Vagina (tissue), 2 donors: ENCODE measurements at places on chromosomes 2 and 18.

DNA sequence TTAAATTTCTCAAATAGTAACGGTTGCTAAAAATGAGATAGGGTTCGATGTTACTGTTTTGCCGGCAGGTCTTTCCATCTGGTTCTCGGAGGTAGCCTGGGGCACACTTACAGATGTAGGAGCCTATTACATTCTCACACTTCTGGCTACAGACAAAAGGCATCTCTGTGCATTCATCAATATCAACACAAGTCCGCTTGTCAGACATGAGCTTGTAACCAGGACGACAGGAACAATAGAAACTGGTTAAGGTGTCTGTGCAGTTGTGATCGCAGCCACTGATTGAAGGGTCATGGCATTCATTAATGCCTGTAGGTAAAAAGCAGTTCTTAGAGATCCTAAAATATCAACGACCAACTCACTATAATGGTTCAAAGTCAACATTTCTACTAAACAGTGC, 116.3 kb downstream of the DHRS9 start:
- no peak for DNase-seq

GRCh38 chr2:157743051-157743450, 114.4 kb upstream of the ACVR1C start:
- no peak for DNase-seq

- DNase-seq: no peak
Observed at GRCh38 chr2:68645523-68645922, 2.1 kb downstream of the PROKR1 start.

GRCh38 chr2:161147856-161148255, 12.4 kb upstream of the TANK start:
- no peak for DNase-seq

GRCh38 chr2:232134939-232135338, 173.4 kb downstream of the DIS3L2 start:
- no peak for DNase-seq

DNA sequence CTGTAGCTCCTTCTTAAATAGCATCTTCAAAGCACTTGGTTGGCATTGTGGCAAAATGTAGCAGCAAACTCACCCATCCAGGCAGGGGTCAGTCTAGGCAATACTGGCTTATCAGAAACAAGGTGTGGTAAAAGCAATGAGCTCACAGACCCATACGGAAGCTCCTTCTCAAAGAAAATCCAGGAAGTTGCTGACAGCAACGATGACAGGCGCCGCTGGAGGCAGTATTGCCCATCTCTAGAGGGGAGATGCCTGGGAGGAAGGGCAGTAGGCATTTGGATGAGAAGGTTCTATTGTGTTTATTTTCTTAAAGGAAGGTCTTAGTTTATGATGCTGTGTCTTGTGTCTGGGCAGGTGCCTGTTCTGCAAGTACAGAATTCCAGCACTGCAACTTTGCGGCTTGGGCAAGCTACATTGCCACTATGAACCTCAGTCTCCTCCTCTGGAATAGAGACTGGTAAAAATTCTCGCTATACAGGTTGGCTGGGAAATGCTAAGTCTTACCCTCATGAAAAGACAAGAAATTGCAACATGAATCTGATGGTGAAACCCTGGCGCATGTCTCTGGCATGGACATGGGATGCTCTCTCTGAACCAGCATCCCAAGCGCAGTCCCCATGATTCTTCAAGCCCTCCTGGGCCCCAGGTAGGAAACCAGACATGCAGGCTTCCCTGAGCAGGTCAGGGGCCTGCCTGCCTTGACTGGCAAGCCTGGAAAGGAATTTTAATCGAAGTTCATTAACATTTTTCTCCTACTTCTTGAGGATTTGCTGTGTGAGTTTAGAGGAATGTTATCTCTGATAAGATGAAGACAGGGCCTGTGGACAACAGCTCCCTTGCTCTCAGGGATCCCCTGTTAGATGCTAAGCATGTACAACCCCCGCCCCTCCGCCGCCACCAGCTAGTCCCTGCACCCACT, 156.0 kb downstream of the TFCP2L1 start:
- DNase-seq: no peak

DNA sequence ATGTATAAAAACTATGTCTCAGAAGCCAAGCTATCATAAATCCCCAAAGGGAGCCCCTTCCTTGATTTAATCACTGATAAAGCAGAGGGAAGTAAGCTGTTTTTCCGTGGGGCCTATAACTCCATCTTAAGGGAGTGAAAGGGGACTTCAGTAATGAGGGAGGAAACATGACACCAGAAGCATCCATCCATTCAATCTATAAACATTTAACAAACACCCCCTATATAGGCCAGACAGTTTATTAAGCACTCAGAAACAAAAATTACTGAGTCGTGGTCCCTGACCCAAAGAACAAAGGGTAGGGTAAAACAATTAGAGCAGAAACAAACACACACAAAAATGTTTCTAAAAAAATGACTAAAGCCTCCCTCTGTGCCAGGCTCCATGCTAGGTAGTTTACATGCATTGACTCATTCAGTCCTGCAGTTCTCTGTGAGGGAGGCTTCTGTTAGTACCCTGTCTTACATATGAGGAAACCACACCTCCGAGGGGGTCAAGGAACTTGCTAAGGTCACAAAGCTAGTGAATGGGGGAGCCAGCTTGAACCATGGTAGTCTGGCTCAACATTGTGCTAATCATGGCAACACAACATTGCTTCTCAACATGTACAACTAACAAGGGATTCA, 472.1 kb downstream of the CDH2 start:
- no peak for DNase-seq

- no peak for DNase-seq
Observed at GRCh38 chr18:49739275-49739674, 74.1 kb downstream of the ACAA2 start.

- no peak for DNase-seq
Observed at GRCh38 chr2:230814616-230815015, 50.1 kb upstream of the ITM2C start.

DNA sequence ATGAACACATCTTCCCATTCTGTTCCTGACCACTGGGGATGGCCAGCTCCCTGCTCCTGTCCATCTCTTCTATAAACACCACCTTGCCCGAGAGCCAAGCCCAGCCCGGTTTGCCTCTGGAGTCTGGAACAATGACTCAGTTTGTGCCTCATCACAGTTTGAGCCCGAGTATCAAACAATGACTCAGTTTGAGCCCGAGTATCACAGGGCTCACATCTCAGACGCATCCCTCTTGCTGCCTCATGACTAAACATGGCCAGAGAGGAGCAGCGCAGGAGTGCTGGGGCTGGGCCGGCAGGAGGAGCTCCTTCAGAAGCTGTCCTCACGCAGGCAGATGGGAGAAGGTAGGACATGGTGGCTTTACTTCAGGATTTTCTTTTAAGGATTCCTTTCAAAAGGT, 68.7 kb downstream of the PXDN start:
- DNase-seq: peak; percentile 91

GRCh38 chr2:179253226-179253625, 11.4 kb downstream of the SESTD1 start:
- DNase-seq: no peak

DNA sequence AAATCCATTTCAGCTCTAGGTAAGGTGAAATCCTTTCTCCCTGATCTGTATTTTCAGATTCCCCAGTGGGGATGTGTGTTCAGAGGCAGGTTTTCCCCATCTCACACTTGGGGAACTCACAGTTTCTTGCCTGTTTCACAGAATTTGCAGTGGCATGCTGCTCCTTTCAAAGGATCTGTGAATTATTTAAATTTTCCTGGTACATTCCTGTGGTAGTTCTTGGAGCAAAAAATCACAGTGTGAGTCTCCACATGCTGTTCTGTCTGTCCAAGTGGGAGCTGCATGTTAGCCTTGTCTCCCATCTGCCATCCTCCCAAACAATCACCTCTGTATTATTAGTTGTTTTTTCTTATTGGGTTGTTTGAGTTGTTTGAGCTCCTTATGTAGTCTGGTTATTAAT, 372.9 kb downstream of the ARL6IP6 start:
- DNase-seq: no peak

DNA sequence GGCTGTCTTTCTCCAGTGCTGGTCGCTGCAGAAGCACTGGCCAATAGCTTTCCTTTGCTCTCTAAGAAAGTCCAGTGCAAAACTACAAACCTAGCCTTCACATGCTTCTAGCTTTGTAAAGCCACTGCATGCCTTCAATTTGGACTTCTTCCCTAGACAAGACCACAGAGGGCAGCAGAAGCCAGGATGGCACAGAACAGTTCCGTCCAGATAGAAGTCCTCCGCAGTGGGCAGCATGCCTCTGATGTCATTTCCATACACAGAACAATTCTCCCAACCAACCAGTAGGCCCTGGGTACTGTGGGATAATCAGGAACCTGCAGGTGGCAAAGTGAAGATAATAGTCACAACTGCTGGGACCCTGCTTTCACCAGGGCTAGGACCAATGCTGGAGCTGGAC, 3.3 kb downstream of the ST6GAL2 start:
- DNase-seq: no peak

DNA sequence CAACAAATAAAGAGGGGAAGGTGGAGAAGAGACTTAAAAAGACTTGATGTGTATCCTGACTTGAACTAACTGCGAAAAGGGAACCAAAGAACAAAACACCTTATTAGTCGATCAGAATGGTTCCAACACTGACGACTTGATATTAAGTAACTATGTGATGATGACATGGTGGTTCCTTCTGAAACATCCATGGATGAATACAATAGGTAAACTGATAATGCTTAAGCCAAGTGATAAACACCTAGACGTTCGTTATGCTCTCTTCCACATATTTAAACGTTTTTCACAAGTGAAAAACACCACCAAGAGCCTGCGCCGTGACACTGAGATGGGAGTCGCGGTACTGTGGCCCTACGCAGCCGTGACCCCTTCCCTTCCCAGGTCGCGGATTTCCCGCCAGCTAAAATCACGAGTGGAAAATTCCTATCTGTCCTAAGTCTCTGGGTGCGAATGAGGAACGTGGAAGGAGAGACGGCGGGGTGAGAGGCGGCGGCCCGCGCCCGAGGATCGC, 797 bp downstream of the TTC32 start:
- DNase-seq: no peak

DNA sequence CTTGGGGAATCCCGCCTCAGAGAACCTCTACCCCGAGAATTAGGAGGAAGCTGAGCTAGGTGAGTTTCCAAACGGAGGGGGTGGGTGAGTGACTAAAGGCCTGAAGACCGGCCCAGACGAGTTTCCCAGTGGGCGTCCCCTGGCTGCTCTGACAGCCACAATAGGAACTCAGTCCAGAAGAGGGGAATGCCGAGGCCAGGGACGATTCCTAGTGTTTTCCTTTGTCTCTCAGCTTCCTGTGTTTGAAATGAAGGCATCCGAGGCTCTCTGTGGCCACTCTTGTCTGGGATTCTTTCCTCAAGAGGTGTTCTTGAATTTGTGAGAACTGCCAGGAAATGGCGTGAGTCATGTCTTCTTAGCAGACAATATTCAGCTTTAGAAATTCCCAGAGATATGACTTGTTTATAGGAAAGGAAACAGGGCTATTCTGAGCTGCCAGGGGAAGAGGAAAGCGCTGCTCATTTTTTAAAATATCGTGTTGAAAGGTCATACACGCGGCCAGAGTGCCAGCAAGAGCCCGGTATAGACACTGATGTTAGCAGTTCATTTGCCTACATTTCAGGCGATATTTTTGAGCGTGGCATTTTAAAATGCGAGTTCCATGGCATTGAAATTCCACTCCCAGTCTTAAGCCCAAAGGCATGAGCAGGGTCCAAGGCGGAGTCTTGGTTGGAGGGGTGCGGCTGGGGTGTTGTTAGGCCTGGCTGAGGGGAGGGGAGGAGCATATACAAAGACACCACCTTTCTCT, 169.1 kb upstream of the KLF7 start:
- no peak for DNase-seq

- no peak for DNase-seq
Observed at GRCh38 chr2:96687711-96688640, 45.4 kb downstream of the FER1L5 start.

- no peak for DNase-seq
Observed at GRCh38 chr2:32746669-32747068, 118.8 kb downstream of the TTC27 start.

DNA sequence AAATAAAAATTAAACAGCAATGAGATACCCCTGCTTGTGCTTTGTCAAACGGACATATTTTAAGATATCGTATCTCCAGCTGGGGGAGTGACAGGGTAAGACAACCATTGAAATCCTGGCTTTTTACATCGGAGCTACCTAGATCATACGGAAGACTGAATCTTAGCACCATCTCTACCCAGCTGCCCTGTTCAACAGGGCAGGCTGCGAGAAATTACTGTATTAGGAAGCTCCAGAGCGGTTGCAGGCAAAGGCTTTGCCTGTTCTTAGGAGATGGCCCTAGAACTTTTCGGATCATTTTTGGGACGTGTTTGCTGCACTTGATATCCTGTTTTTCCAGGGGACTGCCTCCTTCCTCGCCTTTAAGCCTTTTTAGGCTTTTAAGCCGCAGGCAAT, 2.0 kb upstream of the PRKCE start:
- no peak for DNase-seq

- no peak for DNase-seq
Observed at GRCh38 chr18:57784034-57784800, 18.9 kb downstream of the ATP8B1 start.

DNA sequence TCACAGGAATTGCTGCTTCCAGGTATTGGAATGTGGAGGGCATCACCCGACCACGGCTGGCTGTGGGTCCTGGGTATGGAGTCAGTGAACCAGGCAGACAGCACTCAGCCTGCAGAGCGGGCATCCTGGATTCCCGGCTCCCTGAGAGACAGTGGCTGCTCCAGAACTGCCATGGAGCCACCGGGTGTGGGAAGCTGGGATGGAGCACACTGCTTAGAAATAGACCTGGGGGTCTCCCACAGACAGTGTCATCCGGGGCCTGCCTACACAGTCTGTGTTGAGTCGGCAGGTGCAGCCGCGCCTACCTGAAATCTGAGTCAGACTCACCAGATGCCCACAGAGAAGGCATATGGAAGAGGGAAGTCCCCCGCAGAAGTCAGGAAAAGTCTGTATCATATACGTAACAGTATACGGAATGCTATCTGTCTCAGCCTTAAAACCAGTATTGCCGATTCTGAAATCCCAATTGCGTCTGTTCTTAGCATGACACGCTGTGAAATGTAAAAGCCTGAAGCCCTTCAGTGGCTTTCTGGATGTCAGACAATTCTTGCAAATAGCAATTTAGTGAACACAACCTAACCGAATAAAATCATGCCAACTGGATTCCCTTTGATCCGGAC, 509.7 kb upstream of the MYT1L start:
- DNase-seq: peak; percentile 70

- DNase-seq: no peak
Observed at GRCh38 chr2:101751875-101752619, 54.5 kb downstream of the MAP4K4 start.

DNA sequence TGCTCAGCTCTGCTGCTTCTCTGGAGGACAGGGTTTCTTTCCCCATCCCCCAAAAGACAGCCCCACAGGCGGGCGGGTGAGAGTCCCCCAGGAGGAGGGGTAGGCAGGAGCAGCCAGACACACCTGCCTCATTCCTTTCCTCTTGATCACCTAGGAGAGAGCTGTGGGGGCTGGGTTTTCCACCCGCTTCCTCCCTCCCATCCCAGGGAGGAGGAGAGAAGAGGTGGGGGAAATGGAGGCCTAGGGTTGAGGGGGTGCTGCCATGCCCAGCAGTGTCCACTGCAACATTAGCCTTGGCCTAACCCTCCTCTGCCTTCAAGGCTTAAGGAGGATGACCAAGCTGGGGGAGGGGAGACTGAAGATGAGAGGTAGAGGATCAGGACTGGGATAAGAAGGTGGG, 14.7 kb downstream of the WNT10A start:
- DNase-seq: no peak
